ENCODE measurements at places on chromosomes 7 and 10.
A peak's percentile ranks its signal among the peaks of the same experiment; 100 is the strongest.

DNA sequence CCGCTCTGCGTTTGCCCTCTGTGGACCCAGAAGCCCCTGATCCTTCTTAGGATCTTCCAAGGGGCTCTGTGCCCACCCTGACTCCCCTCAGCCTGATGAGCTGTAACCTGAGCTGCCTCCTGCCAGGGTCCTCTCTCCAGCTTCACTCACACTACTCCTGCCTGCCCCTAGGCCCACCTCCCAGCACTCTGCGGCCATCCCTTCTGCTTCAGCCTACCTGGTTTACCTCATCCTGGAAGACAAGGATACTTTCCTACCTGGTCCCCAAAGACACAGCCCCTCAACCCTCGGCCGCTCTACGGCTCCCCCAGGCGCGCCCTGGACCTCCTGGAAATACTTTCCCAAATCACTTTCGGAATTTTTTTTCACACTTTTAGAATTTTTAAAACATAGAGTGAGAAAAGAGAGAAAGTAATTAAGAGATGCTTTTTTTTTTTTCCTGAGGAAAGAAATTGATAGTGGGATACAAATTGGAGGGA is 6.4 kb upstream of the ZNF862 start:
- no peak for DNase-seq
- no peak overlapping the region for H3K4me3 ChIP-seq
- H3K36me3 ChIP-seq, result no peaks in the 10 kb centered on the region
- no peaks in the 10 kb centered on the region for H3K4me1 ChIP-seq
- no peak overlapping the region for H3K27ac ChIP-seq
- H3K27me3 ChIP-seq, result no peaks in the 10 kb centered on the region

- H3K4me3 ChIP-seq, result no peak overlapping the region
- H3K27ac ChIP-seq, result no peak overlapping the region
- no peaks in the 10 kb centered on the region for H3K27me3 ChIP-seq
- no peaks in the 10 kb centered on the region for H3K36me3 ChIP-seq
Observed at GRCh38 chr7:220151-220841, 27.9 kb downstream of the FAM20C start.

DNA sequence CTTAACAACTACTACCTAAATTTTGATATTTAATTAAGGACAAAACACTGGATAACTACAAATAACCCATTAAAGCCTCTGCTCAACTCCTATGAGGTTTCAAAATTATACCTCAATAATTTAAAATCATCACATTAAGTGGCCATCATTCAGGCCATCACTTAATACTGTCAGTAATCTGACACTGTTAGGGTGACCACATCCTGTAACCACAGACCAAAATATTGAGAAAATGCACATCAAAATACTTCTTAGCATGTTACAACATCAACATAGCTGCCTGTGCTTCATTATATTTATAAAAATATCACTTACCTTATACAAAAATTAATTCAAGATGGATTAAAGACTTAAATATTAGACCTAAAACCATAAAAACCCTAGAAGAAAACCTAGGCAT is 23.3 kb downstream of the SEM1 start:
- no peaks in the 10 kb centered on the region for H3K27me3 ChIP-seq
- no peak overlapping the region for H3K4me3 ChIP-seq
- no peaks in the 10 kb centered on the region for H3K36me3 ChIP-seq
- no peaks in the 10 kb centered on the region for H3K4me1 ChIP-seq

DNA sequence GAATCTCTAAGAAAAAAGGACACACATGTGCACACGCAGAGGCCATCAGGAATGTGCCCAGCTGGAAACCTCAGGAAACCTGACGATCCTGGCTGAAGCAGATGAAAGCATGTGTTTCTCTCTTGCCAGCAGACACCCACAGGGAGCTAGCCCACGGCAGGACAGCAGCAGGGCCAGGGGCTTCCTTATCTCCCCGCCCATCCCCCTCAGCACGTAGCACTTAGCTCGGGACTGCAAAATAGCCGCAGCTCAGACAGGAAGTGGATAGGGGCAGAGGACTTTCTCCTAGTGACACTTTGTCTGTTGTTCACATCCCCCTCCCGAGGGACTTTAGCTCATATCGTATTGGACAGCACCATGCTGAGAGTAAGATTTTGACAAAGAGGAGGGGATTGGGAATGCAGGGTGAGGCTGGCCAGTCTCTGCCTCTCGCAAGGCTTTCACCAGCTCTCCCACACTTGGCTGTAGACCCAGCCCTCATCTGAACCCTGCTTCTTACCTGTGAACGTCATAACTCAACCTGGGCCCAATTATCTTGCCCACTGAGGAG is 63.8 kb downstream of the MKI67 start:
- no peak for DNase-seq
- H3K27ac ChIP-seq, result no peak overlapping the region
- H3K27me3 ChIP-seq, result no peaks in the 10 kb centered on the region
- no peak overlapping the region for H3K4me3 ChIP-seq

- no peaks in the 10 kb centered on the region for H3K27me3 ChIP-seq
- H3K36me3 ChIP-seq, result no peaks in the 10 kb centered on the region
- no peaks in the 10 kb centered on the region for H3K4me1 ChIP-seq
- no peak for DNase-seq
Observed at GRCh38 chr10:60798031-60798430, 19.8 kb downstream of the CDK1 start.

- H3K27ac ChIP-seq, result no peak overlapping the region
- H3K36me3 ChIP-seq, result no peaks in the 10 kb centered on the region
- H3K4me3 ChIP-seq, result no peak overlapping the region
Observed at GRCh38 chr10:110101464-110102144, 93.8 kb downstream of the ADD3 start.

DNA sequence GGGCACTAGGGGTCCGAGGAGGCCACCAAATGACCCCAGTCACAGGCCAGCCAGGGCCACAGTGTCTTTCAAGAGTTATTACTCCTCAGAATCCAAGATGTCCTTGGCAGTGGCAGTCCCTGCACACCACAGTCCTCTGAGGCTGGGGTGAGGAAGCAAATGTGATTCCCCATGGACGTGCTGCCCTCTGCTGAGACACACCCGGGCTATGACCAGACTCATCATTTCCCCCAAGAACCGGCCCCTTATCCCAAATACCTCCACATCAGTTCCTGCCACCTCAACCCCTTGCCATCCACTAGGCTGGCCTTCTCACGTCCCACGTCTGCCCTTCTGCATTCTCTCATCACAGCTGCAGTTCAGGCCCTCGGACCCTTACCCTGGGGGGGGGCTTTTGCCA is 5.0 kb downstream of the PRKAG2 start:
- H3K4me1 ChIP-seq, result peaks cover 5% of the 10 kb centered on the region
- no peaks in the 10 kb centered on the region for H3K27me3 ChIP-seq
- H3K27ac ChIP-seq, result no peak overlapping the region
- H3K36me3 ChIP-seq, result no peaks in the 10 kb centered on the region
- no peak for DNase-seq

- no peaks in the 10 kb centered on the region for H3K27me3 ChIP-seq
- no peak overlapping the region for H3K27ac ChIP-seq
- no peak for DNase-seq
- H3K36me3 ChIP-seq, result no peaks in the 10 kb centered on the region
Observed at GRCh38 chr10:8316284-8316683, 261.8 kb downstream of the GATA3 start.

DNA sequence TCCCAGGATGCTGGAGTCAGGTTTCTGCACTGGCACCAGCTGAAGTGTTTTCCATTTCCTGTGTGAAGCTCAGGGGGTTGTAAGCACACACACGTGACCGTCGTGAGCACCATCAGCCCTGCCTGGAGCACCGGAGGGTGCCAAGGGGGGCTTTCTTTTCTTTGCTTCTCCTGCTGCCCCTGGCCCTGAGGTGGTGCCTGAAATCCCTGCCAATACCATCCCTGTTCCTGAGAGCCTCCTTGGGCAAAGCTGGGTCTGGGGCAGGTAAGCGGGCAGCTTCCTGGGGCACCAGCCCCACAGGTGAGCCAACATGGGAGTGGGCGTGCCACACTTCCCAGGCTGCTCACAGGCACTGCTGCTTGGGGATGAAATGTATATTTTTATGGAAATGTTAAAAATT is 593.6 kb downstream of the DNAJB6 start:
- DNase-seq, result no peak
- H3K27me3 ChIP-seq, result no peaks in the 10 kb centered on the region
- H3K36me3 ChIP-seq, result no peaks in the 10 kb centered on the region
- no peak overlapping the region for H3K4me3 ChIP-seq
- no peaks in the 10 kb centered on the region for H3K4me1 ChIP-seq

DNA sequence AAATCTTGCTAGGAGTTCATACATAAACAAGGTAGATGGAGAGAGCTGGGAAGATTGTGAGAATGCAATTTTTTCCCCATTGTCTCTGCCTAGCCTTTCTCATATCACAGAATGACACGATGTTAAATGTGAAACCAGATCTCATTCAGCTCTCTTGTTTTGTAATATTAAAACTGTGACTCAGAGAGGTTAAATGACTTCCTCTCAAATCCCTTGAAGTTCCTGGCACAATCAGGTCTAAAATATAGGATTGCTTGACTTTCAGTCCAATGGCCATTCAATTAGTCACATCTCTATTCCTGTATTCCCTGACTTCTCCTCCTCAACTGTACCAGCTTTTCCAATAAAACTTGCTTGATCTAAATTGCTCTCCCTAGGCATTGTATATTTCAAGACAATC is 3.1 kb downstream of the ANKRD22 start:
- no peaks in the 10 kb centered on the region for H3K4me1 ChIP-seq
- no peaks in the 10 kb centered on the region for H3K36me3 ChIP-seq
- no peak overlapping the region for H3K27ac ChIP-seq
- no peaks in the 10 kb centered on the region for H3K27me3 ChIP-seq
- DNase-seq, result no peak

- H3K4me3 ChIP-seq, result no peak overlapping the region
- no peak for DNase-seq
- H3K27ac ChIP-seq, result no peak overlapping the region
- no peaks in the 10 kb centered on the region for H3K27me3 ChIP-seq
- no peaks in the 10 kb centered on the region for H3K36me3 ChIP-seq
Observed at GRCh38 chr10:92384741-92385140, 93.8 kb downstream of the MARCHF5 start.

- no peaks in the 10 kb centered on the region for H3K36me3 ChIP-seq
- no peaks in the 10 kb centered on the region for H3K27me3 ChIP-seq
- H3K4me1 ChIP-seq, result no peaks in the 10 kb centered on the region
- no peak overlapping the region for H3K4me3 ChIP-seq
- no peak for DNase-seq
Observed at GRCh38 chr10:110666673-110667072, 22.5 kb downstream of the RBM20 start.

- no peaks in the 10 kb centered on the region for H3K36me3 ChIP-seq
- H3K4me1 ChIP-seq, result no peaks in the 10 kb centered on the region
- no peak overlapping the region for H3K27ac ChIP-seq
- DNase-seq, result no peak
- no peak overlapping the region for H3K4me3 ChIP-seq
Observed at GRCh38 chr10:47442351-47442750, 41.6 kb downstream of the ANXA8 start.

GRCh38 chr10:94052866-94053791 is 59.4 kb downstream of the PLCE1 start:
- no peak for DNase-seq
- no peak overlapping the region for H3K27ac ChIP-seq
- H3K4me1 ChIP-seq, result no peaks in the 10 kb centered on the region
- no peaks in the 10 kb centered on the region for H3K36me3 ChIP-seq
- H3K27me3 ChIP-seq, result no peaks in the 10 kb centered on the region

GRCh38 chr10:14180911-14181566 is 149.7 kb downstream of the FRMD4A start:
- H3K36me3 ChIP-seq, result no peaks in the 10 kb centered on the region
- no peak overlapping the region for H3K27ac ChIP-seq
- no peak for DNase-seq

- no peaks in the 10 kb centered on the region for H3K4me1 ChIP-seq
- no peak overlapping the region for H3K4me3 ChIP-seq
- DNase-seq, result no peak
- H3K36me3 ChIP-seq, result no peaks in the 10 kb centered on the region
Observed at GRCh38 chr7:46360296-46360695, 439.2 kb upstream of the IGFBP3 start.

- no peaks in the 10 kb centered on the region for H3K36me3 ChIP-seq
- H3K27me3 ChIP-seq, result no peaks in the 10 kb centered on the region
- H3K4me3 ChIP-seq, result no peak overlapping the region
- no peak overlapping the region for H3K27ac ChIP-seq
Observed at GRCh38 chr10:132575320-132576201, 38.0 kb downstream of the INPP5A start.

- no peaks in the 10 kb centered on the region for H3K4me1 ChIP-seq
- no peaks in the 10 kb centered on the region for H3K36me3 ChIP-seq
- no peak for DNase-seq
- no peak overlapping the region for H3K4me3 ChIP-seq
- H3K27ac ChIP-seq, result no peak overlapping the region
- no peaks in the 10 kb centered on the region for H3K27me3 ChIP-seq
Observed at GRCh38 chr10:120584786-120585185, 127.8 kb downstream of the PLPP4 start.

GRCh38 chr7:44080118-44080517 is 2.2 kb downstream of the POLM start:
- H3K36me3 ChIP-seq, result no peaks in the 10 kb centered on the region
- H3K27me3 ChIP-seq, result no peaks in the 10 kb centered on the region
- no peak overlapping the region for H3K4me3 ChIP-seq
- H3K27ac ChIP-seq, result no peak overlapping the region
- no peak for DNase-seq

- no peak for DNase-seq
- H3K4me3 ChIP-seq, result no peak overlapping the region
- H3K27ac ChIP-seq, result no peak overlapping the region
- H3K27me3 ChIP-seq, result no peaks in the 10 kb centered on the region
- no peaks in the 10 kb centered on the region for H3K36me3 ChIP-seq
- no peaks in the 10 kb centered on the region for H3K4me1 ChIP-seq
Observed at GRCh38 chr10:91034042-91034441, 113.2 kb upstream of the ANKRD1 start.

- DNase-seq, result peak; percentile 20
- H3K27ac ChIP-seq, result no peak overlapping the region
- no peaks in the 10 kb centered on the region for H3K27me3 ChIP-seq
Observed at GRCh38 chr7:158355456-158356065, 232.1 kb downstream of the PTPRN2 start.

DNA sequence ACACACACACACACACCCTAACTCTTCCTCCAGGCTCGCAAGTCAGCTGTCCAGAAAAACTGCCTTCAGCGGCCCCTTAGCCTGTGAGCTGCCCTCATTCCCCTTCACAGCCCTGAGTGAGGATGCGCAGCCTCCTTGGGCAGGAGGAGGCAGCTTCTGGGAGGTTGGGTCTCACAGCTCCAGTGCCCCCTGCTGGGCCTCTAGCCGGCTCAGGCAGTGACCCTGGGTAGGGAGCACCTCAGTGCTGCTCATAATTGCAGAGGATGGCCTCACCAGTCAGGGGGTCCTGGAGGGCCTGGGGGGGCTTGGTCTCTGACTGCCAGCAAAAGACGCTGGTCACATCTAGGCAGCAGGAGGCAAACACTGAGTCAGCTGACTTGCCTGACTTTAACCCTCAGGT is 43.7 kb downstream of the ZNF273 start:
- no peaks in the 10 kb centered on the region for H3K27me3 ChIP-seq
- H3K4me3 ChIP-seq, result peak overlapping the region; percentile 60
- H3K36me3 ChIP-seq, result no peaks in the 10 kb centered on the region
